Stimulated activated CD4-positive, alpha-beta T cell treated with anti-CD3 and anti-CD28 coated beads, Interleukin-1b, Interleukin-23, amount 100 ng/mL, for 4 hours (primary cell): ENCODE measurements at places on chromosomes 5 and 9.
A peak's percentile ranks its signal among the peaks of the same experiment; 100 is the strongest.

- DNase-seq, result no peak
Measured at GRCh38 chr5:91158011-91158410, 225.1 kb downstream of the ARRDC3 start.

GRCh38 chr9:130332384-130332926 is 66.9 kb downstream of the HMCN2 start:
- no peak for DNase-seq

DNA sequence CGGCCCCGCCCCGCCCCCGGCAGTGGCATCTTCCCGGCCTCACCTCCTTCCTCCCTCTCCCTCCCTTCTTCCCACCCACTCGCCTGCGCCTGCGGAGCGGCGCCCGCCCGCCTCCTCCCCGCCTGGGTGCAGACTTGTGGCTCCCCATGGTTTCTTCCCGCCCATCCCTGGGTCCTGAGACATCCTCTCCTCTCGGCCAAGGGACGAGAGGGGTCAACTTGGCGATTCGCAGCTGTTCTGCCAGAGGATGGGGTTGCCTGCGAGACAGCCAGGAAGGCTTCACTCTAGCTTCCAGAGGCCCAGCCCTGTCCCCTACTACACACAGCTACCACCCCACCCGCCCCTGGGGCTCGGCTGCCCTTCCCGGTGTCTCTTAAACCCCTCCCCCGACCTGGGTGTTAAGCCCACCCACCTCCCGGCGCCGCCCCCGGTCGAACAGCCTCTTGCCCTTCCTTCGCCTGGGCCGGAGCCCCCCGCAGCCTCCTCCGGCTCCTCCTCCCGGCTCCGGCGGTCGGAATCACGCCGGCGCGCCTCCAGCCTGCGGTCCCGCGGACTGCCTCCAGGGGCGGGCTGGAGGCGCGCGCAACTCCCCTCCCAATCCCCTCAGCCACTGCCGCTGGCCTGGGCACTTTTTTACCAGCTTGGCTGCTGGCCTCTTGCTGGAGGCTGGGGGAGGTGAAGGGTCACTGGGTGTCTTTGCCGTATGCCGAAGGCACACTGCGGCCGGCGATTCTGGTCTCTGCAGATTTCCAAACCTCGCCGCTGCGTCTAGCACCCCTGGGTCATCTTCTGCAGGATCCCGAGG is 1.9 kb downstream of the JADE2 start:
- peak; percentile 68 for DNase-seq

DNA sequence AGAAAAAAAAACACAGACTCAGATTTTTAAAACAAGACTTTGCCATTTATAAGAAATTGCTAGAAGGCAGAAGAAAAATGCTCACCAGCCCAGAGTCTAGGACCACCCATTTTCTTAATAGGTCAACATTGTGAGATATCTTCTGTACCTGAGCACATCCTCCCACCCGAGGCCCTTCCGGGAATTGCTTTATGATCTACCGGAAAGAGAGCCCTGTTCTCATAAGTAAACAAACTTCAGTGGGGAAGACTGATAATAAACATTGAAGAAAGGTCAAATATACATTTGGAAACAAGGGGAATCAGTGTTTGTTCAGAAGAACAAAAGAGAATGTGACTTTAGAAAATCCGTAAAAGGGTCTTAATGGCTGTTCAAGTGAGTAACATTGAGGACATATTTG is 44.4 kb downstream of the PRKACG start:
- no peak for DNase-seq

GRCh38 chr5:153135411-153135810 is 355.1 kb upstream of the GRIA1 start:
- no peak for DNase-seq

- DNase-seq, result no peak
Measured at GRCh38 chr9:108399851-108400250, 455.9 kb downstream of the ACTL7B start.

DNA sequence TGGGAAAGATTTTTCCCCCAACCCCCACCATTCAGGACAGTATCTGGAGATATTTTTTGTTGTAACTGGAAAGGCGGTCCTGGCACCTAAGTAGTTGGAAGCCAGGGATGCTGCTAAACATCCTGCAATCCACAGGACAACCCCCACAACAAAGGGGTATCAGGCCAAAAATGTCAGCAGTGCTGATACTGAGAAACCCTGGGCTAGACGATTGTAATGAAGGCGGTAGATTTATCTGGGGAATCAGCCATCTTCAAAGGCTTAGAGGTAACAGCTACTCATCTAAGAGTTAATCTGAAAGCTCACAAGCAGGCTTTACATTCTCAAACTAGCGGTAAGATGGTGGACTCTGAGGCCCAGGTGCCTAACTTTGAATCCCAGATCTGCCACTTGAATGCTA is 59.0 kb upstream of the NMUR2 start:
- no peak for DNase-seq

DNA sequence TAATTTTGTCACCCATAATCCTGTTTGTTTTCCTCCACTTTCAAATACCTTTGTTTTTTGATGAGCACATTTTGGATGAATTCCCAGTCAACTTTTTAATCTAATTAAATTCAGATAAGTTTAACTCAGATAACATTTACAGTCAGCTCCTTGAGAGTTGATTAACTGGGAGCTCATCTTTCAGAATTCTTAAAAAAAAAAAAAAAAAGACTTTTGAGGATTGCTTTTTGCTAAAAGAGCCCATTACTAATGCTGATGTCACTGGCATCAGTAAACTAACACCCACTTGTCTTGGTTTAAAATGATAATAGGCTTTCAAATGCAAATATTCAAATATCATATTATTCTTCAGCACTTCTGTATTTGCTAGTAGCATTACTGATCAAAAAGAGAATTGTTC is 47.1 kb upstream of the NFIB start:
- DNase-seq, result no peak

DNA sequence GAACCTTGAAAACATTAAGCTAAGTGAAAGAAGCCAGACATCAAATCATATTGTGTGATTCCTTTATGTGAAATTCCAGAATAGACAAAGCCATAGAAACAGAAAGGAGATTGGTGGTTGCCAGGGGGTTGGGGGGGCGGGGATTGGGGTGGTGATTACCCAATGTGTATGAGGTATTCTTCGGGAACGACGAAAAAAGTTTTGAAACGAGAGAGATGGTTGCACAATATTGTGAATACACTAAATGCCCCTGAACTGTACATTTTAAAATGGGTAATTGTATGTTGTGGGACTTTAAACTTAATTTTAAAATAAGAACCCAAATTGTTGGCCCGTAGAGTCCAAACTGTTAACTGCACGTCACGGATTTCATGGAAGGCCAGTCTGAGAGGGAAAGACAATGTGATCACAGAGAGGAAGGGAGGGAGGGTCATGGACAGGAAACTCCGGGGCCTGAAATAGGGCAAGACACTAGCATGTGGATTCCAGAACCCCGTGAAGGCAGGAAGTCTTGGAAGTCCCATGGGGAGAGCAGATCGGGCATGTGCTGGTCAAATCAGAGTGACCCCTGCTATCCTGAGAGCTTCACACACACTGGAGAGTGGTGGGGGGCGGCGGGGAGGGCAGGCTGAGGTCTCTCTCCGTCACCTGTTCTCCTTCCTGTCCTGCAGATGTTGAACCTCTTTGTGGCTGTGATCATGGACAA is 218.4 kb downstream of the CACNA1B start:
- DNase-seq, result no peak

DNA sequence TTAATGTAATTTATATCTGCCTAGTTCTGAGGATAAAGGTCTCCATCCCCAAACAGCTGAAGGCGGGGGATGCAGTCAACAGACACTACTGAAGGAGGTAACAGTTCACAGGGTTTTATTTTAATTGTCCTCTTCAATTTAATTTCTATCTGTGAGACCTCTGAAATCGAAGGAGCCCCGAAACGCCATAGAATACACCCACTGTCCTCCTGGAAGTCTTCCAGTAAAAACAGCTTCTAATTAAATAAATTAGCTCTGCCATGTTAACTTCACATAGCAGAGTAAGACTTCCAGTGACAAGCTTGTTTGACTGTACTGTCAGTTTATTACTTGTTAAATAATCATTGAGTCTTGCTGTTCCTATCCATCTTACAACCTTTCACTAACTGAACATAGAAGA is 193.5 kb downstream of the SEC61B start:
- no peak for DNase-seq

DNA sequence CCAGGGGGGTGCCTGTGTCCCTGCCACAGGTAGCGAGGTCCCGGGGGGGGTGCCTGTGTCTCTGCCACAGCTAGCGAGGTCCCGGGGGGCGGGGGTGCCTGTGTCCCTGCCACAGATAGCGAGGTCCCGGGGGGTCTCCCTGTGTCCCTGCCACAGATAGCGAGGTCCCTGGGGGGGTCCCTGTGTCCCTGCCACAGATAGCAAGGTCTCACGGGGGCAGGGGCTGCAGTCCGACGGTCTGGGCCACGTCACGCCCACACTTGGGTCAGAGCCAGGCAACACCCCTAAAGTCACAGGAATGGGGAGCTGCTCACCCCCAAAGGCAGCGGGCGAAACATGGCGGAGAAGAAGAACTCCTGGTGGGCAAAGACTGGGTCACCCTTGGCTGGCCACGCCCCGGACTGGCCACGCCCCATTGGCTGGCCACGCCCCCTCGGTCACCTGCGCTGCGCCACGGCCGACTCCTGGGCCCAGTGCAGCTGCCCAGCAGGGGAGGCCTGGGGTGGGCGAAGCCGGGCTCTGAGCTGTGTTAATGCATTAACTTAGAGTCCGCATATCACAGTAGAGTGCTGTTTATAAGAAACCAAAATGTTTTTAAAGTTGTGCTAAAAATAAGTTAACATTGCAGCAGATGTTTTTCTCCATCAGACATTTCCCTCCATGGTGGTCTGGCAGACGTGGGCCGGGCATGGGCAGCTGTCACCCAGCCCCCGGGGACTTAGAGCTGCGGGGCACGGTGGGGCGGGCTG is 7.0 kb downstream of the NOXA1 start:
- DNase-seq, result no peak

DNA sequence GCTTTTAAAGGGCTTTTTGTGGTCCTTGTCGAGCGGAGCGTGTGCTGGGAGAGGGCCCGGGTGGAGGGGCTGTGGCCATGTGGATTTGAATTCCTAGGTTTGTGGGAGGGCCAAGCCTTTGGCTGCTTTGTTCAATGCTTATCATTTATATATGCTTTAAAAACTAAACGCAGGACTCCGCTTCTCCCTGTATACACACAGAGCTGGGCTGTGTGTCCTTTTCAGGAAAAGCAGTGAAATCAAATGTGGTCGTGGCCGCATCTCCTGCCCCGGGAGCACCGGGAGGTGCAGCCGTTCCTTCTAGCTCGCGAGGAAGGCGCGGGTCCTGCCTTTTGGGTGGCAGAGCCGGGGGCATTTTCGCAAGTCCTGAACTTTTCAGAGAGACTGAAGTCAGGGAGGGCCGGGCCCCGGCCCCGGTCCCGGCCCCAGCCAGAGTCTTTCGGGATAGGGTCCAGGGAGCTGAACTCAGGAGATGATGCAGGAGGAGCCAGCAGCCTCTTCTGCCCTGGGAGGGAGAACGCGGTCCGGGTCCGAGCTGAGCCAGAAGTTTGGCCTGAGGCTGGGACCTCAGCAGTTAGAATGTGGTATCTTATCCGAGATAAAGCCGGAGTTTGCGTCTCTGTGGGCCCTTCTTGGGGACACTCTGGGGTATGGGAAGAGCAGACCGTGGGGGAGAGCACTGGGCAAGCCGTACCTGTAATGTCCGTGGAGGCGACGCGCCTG is 158.8 kb downstream of the C9orf152 start:
- peak; percentile 3 for DNase-seq

- DNase-seq, result no peak
Measured at GRCh38 chr5:108415726-108416125, 33.8 kb upstream of the FBXL17 start.

- no peak for DNase-seq
Measured at GRCh38 chr9:84621811-84622210, 47.7 kb upstream of the NTRK2 start.

DNA sequence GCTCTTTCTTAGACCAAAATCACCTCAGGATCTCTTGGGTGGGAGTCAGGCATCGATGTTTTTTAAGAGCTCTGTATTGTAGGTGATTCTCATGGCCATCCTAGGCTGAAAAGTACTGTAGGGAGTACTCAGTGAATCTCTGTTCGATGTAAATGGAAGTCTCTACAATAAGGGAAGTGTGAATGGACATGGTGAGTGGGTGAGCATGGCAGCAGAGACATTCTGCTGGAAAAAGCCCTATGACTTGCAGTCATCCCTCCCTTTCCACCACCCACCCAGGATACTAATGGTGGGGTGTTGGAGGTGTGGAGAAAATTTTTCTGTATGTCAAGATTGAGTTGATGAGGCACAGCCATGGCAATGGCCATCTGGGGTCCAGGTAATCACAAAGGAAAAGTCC is 30.9 kb downstream of the ZNF366 start:
- no peak for DNase-seq

GRCh38 chr9:121640076-121640475 is 11.4 kb upstream of the DAB2IP start:
- DNase-seq, result no peak

DNA sequence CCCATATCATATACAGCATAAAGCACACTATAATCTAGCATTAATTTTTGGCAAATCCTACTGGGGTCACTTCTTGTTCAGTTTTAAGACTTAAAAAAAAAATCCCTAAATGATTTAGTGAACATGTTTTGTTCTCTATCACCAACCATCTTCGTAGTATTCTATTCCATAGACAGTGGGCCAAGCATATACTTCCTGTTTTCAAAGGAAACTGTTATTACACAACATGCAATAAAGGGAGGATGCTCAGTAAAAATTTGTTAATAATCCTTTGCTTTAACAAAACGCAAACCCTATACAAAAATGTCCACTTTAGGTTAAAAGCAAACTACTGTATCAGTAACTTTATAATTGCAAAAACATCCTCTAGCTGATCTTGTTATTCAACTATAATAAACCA is 13.0 kb downstream of the CCNH start:
- DNase-seq, result no peak

- no peak for DNase-seq
Measured at GRCh38 chr5:154274828-154275185, 84.3 kb downstream of the GALNT10 start.

DNA sequence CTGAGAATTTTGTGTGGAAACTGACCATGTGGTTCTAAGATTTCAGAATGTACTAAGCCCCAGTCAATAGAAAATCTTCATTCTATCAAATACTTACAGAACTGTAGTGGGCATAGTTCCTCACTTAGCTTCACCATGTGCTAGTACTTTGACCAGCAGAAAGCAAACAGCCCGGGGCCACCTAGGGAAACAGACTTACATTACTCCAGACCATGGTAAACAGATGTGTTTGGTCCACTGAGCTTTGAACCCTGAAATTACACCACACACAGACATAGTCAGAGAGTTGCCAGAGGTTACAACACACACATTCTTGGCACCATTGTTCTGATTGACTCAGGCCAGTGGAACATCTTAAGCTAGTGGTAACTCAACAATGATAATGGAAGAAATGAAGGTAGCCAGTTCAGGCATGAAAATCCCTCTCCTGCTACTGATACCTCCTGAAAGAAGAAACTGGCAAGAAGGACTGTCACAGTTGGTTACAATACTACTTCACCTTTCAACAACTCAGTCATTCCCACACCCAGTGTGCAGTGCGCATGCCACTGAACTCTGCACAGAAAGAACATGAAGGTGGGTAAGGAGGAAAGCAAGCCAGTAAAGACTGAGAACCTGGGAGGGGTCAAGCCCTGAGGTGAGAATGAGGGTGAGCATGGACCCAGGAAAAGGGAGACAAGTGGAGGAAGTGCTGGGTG is 18.7 kb upstream of the LECT2 start:
- no peak for DNase-seq

- DNase-seq, result no peak
Measured at GRCh38 chr5:97102010-97102470, 40.4 kb downstream of the LIX1 start.
